ENCODE measurements at places on chromosomes 1 and 21.

- DNase-seq: no peak
Observed at GRCh38 chr1:205477121-205477758, 21.4 kb upstream of the BLACAT1 start.

- no peak for DNase-seq
Observed at GRCh38 chr21:38761531-38761930, 44.2 kb upstream of the ETS2 start.

- no peak for DNase-seq
Observed at GRCh38 chr1:186978596-186979556, 150.1 kb downstream of the PLA2G4A start.

DNA sequence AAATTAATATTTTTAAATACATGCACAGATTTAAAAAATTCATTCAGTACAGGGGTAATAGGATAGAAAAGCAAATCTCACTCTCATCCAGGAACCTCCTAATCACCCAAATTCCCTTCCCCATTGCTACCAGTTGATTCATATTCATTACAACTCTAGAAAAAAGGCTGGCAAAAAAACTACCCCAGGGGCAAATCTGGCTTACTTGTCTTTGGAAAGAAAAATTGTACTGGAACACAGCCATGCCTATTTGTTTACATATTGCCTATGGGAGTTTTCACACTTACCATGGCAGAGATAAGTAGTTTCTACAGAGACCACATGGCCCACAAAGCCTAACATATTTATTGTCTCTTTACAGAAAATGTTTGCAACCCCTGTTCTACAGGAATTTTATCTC, 8.9 kb upstream of the RBM34 start:
- DNase-seq: no peak

GRCh38 chr1:203907901-203908300, 46.5 kb downstream of the SNRPE start:
- no peak for DNase-seq

DNA sequence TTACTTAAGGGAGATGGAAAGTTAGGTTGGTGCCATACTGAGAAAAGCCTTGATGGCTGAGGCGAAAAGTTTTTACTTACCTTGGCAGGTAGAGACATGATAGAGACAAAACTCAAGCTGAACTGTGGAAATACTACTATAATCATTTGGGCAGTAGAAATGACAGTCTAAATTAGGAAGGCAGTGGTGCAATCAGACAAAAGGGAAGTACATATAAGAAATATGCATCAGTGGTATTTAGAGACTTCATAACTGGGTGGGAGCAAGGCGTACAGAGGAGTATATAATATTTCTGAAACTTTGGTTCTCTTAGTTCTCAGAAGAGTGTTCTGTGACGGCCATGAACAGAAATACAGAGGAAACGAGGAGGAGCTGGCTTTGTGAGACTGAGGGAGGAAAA, 2.4 kb upstream of the CEP350 start:
- DNase-seq: no peak

DNA sequence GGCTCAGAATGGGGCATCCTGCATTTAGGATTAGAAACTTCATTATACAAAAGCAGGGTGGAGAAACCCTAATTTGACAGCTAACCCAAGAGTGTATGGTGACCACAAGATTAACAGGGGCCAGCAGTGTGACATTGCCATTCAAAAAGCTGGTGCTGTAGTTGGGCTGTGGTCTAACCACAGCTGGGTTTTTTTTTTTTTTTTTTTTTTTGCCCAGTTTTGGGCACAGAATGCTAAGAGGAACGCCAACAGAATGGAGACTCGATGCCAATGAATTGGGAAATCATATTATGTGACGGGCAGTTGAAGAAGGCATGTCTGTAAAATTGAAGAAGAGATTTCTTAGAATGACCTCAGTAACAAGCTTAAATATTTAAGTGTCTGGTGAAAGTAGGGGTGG, 58.4 kb downstream of the NFIA start:
- DNase-seq: no peak

DNA sequence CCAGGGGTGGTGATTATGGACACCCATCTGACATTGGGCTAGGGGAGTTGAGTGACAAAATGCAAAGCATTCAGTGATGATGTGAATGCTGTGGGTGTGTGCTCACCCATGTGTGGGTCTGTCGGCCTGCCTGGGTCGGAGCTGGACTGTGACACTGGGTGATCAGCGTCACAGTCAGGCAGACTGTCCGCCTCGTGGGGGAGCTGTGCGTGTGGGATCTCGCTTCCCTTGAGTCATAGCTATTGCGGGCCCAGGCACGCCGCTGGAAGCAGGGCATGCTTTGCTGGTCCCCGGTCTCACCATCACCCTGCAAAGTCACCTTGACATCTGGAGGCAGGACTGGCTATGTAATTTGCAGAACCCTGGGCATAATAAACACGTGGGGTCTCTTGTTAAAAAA, 156.9 kb upstream of the IGSF21 start:
- DNase-seq: no peak

GRCh38 chr1:11944358-11944931, 9.9 kb downstream of the PLOD1 start:
- peak; percentile 63 for DNase-seq

- DNase-seq: no peak
Observed at GRCh38 chr1:224175617-224176016, 7.4 kb upstream of the DEGS1 start.

DNA sequence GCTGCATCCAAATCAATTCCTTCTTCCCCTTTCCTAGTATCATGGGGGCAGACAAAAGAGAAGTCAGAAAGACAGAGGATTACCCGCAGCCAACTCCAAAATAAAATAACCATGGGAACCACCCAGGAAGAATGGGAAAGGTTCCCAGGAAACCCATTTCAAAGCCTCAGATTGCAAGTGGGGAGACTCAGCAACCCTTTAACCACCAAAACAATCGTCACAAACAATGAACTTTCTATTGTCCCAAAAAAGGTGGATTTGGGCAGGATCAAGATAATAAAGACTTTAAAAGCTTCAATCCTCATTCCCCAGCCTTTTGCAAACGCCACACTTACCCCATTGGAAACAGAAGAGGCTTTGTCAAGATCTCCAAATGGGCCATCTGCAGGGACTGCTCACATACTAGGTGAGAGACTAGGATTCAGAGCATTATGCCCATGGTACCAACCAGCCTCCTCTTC, 5.1 kb downstream of the TIAM1 start:
- DNase-seq: no peak

GRCh38 chr1:211469938-211470529, 21.9 kb downstream of the RD3 start:
- DNase-seq: peak; percentile 52

DNA sequence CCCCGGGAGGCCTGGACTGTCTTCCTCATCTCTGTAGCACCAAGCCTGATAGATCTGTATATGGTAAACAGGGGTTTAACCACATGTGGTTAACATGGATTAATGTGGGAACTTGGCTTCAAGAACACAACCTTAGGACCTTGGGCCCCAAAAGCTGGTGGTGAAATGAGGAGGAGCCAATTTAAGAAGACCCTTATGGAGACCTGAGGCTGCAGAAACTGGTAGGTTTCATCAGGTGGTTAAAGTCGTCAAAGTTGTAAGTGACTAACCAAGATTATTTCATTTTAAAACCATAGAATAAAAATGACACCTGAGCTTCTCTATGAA, 14.0 kb downstream of the THEMIS2 start:
- no peak for DNase-seq

DNA sequence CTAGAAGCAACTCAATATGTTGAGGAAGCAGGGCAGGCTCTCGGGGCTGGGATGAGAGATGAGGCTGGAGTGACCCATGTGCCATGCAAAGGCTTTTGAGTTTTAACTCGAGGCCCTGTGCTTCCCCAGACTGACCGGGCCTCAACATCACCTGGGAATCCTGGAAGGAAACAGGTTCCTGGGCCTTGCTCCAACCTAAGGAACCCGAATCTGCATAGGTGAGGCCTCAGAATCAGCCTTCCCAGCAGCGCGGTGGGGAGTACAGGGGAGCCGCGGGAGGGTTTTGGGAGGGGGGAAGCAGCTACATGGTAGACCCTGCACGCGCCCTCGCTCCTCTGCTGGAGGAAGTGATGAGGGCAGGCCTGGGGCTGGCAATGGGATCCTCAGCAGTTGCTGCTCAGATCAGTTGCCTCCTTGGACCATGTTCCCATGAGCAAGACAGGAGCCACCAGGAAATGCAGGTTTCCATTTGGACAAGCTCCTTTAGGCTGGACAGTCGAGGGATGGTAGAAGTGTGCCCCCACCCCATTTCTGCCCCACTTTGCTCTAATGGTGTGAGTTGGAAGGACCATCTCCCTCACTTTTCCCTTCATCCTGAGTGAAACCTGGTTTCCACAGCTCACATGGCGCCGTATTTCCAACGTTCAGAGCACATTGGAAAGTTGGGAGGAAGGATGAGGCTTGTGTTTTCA, 4.5 kb upstream of the KIAA1614 start:
- no peak for DNase-seq

- no peak for DNase-seq
Observed at GRCh38 chr1:19083081-19083480, 126.6 kb upstream of the IFFO2 start.

- no peak for DNase-seq
Observed at GRCh38 chr1:205970486-205970885, 27.2 kb upstream of the SLC26A9 start.

DNA sequence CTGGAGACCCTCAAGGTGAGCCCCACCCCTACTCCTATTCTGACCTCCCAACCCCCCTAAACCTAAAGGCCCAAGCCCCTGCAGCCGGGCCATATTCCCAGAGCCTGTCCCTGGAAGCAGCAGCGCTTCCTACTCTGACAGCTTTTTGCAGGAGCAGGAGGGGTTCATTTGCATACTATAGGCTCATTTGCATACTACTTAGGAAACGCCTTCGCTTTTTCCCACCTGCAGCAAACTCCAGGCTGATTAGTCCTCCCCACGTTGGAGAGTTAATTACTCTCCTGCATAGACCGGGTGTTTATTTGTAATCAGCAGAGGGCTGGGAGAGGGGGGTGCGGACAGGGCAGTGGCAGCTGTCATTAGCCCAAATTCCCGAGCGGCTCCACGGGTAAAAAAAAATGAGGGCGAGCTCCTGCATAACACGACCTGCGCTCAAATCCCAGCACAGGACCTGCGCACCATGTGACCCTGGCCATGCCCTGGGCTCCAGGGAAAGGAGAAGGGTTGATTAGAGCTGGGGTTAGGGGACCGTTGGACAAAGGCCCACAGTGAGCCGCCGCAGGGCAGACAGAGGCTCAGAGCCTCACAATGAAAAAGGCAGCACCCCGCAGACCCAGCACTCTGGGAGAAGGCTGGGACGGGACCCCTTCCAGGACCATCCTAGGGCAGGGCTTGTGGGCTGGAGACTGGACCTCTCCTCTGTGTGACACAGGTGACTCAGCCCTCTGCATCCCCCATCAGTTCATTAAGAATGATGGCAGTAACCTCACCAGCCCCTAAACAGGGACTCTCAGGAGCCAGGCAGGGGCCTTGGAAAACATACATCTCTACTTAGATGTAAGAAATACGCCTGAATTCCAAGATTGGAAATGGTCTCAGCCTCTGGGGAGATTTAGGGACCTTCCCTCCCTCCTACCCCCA, 9.9 kb upstream of the C1QA start:
- no peak for DNase-seq

All from right lung (tissue), 10 donors.